Effector CD8-positive, alpha-beta T cell (primary cell): ENCODE measurements at places on chromosomes 12 and 14.

GRCh38 chr12:110688446-110689280 lies at the start of gene HVCN1:
Gene HVCN1, minus strand, starts transcription at chr12:110689115. Its CDS starts 5,870 bp downstream, at chr12:110683245.
- peak; percentile 41 for DNase-seq

DNA sequence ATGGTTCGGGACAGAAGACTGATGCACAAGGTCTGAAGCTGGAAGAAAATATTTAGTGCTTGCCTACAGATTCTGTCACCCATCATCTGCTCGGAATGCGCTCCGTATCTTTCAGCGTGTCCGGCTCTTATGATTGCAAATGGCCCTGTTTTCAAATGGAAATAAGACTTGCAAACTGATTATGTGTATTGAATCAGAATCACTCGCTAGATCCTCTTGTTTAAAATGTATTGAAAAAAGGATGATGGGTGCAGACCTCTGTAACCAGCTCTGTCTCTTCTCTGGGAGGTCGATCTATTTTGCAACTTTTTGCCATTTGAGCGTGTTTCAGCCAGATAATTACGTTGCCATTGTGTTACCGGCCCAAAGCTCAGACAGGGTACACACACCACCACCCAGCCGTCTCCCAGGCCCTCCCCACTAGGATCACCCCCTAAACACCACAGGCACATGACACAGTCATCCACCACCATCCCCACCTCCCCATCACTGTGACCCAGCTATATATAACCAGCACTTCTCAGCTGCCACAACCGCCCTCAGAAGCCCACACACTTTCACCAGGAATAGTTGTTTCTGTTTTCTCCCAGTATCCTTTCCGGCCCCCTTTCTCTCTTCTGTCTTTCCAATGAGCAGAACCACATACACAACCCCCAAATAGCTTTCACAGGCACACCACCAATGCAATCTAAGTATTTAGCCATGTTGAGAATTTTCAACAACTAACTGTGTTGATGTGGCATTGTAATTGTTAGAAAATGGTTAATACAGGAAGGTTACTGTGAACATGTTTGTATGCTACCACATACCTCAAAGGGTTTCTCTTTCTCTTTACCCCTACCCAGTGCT lies 10.7 kb downstream of the NKX2-1 start:
- no peak for DNase-seq

DNA sequence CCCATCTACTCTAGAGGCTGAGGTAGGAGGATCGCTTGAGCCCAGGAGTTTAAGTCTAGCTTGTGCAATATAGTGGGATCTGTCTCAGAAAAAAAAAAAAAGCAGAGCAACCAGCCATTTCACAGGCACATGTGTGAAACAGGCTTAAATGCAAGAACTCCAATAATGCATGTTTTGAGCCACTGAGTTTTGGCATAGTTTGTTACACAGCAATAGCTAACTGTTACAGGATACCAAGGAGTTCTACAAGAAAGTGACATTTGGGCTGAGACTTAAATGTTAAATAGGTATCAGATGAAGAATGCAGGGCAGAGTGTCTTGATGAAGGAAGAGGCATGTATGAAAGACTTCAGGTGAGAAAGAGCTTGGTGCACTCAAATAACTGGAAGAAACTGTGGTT lies 240.0 kb upstream of the FOXN3 start:
- DNase-seq: no peak

DNA sequence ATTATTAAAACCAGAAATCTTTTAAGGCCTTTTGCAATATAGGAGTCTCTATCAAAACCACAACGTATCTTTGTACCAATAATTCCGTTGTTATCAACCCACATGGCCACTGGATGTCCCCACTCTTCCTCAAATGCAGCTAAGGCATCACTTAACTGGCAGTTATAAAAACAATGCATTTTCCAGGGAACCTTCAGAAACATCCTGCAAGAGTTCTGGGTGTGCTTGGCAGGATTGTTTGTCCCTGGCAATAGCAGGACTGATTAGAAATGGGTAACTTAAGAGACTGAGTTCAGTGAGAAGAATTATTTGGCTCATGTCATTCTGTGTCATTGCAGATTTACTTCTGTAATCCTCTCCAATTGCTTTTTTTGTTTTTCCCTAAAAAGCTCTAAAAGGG lies 112.0 kb downstream of the SLC15A5 start:
- DNase-seq: no peak

DNA sequence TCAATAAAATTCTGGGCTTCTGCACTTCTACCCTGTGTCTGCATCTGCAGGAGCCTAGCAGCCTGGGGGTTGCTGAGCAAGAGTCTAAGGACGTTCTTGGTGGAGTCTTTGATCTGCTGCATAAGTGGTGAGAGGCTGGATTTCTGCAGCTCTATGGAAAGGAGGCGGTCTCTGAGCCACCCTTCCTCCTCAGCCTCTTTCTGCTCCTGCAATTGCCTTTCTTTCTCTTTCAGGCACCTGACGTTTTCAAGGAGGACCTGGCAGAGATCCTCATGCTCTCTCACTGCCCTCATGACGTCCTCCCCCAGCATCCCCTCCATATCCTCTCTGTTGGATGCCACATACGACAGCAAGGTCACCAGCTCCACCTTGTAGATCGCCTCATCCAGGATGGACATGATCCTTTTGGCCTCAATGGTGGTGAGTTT lies 13.6 kb upstream of the TPCN1 start:
- no peak for DNase-seq

DNA sequence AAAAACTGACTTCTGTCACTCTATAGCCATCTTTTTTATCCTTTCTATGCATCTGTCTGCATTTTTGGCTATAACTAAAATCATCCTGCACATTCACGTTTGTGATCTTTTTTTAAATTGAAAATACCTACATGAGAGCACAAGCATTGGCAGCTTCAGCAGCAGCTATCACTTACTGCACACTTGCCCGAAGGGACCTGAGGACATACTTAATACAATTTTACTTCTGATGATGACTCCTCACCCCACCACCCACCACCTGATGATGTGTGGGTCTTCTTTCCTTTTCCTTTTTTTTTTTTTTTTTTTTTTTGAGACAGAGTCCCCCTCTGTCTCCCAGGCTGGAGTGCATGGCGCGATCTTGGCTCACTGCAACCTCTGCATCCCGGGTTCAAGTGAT lies 160.3 kb downstream of the PRKCH start:
- DNase-seq: no peak

DNA sequence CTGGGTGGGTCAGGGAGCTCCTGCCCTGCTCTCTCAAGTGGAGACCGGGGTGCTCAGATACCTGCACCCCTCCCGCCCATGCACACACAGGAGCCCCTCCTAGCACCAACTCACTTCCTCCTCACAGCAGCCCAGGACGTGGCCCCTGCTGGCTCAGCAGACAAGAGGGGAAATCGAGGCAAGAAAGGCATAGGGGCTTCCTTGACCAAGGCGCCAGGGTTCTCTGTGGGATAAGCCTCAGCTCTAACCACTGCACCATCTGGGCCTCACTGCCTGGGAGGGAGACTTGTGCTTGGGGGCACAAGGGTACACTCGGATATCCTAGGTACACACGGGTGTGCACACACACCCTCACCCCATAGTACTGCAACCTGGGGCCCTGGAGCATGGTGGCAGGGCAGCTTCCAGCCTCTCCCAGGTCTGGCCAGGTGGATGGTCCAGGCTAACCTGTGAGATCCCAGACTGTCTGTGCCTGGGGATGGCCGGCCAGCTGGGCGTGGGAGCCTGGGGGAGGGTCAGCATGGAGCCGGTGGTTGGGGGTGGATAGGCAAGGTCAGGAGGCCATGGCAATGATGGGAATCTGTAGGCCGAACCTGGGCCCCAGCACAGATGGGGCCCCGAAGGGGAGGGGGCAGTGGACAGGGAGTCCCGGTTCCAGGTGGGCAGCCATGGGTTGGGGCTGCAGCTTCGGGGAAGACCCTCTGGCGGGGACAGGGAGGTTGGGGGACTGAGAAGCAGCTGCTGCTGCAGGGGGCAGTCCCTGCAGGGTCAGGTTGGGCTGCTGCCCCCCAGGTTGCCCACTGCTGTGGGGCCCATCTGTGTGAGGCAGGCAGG lies 312.4 kb downstream of the TMEM121 start:
- no peak for DNase-seq

DNA sequence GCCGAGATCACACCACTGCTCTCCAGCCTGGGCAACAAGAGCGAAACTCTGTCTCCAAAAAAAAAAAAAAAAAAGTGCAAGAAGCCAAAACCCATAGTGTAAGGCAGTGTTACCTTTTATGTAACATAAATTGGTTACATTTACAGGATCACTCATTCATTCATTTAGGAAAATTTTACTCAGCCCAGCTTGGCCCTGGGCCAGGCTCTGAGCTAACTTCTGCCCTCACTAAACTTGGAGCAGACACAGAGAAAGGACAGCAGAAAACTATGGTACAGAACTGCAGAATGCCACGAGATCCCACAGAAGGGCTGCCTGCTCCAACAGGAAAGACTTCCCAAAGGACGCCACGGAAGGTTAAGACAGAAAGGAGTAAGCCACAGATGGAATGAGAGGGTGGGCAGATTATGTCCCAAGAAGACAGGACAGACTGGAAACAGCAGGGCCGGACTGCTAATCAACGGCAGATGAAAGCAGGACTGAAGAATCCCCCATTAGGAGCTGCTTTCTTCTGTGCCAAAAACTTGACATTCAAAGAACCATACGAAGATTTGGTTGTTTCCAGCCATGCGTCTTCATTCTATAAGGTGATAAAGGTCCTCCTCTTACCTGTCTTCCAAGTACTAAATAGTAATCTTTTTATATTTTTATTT lies 18.9 kb downstream of the PPP1R13B start:
- DNase-seq: no peak

GRCh38 chr12:119836781-119837180 lies 40.3 kb downstream of the CIT start:
- no peak for DNase-seq

GRCh38 chr14:97699026-97699425 lies 901.8 kb downstream of the VRK1 start:
- no peak for DNase-seq

DNA sequence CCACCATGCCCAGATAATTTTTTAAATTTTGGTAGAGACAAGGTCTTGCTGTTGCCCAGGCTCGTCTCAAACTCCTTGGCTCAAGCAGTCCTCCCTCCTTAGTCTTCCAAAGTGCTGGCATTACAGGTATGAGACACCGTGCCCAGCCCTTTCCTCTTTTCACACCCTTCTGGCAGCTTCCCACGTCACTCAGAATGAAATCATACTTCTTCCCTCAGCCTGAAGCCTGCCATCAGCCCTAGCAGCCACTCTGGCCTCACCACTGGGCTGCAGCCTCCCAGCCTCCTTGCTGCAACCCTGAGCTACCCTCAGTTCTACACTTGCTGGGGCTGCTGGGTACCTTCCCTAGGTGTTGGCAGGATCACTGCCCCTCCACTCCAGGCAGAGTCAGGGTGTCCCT lies 18.2 kb downstream of the ANKRD9 start:
- no peak for DNase-seq

GRCh38 chr14:84064316-84065125 lies 1465.4 kb upstream of the FLRT2 start:
- DNase-seq: no peak

- no peak for DNase-seq
Measured at GRCh38 chr12:56231184-56231582, 1.3 kb downstream of the SLC39A5 start.

DNA sequence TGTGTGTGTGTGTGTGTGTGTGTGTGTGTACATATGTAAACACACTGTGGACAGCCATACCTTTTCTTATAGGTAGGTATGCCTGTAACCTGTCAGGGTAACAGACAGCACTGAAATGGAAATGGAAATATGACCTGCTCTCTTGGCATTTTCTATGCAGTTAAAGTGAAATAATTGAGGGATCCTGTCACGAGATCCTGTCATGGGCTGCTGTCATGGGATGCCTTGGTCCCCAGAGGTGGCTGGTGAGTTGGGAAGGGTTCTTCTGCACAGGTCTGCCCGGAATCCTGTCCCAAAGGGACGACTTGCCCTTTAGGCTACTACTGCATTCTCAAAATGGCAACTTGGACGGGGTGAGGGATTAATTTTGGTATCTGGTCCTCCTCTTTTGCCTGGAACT lies 47.3 kb downstream of the ELK3 start:
- no peak for DNase-seq

DNA sequence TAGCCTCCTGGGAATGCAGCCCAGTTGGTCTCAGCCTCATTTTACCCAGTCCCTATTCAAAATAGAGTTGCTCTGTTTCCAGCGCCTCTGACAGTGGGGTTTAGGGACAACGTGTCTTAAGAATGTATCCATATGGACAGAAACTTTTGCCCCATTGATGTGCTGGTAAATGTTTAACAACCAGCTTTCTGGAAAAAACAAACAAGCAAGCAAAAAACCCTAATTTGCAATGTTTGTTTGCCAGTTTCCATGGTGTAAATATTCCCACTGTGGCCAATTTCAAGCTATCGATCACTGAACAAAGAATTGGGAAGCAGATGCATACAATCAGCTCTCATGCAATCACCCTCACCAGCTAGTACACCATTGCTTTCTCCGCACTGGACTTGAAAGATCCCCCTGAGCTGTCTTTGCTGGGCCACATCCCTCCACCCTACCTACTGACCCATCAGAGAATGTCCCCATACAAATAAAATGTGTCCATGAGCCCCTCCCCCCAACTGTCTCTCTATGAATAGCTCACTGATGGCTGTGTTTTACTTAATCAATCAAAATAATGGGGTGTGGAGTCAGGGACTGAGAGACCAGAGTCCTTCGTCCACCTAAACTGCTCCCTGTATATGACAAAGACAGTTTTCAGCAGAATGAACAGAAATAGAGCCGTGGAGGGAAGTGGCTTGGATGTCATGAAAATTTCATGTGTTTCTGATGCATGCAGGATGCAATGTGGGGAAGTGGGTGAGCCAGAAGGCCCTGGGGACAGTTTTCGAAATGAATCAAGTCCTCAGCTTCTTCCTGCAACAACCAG lies 40.8 kb downstream of the CCDC60 start:
- no peak for DNase-seq

DNA sequence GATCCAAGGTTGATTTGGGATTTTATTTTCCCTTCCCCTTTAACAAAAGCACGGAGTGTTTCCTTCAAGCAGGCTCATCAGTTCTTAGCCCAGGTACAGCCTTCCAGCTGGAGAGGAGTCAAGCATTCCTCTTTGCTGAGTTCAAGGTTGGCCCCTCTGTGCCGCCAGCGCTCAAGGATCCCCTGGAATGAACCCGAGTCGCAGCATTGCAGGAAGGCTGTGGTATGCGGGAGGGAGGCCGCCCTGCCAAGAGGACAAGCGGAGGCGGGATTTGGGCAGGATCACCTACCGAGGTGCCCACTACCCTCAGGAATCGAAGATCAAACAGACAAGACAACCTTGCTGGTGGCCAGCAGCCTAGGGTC lies 53.9 kb upstream of the NCOR2 start:
- DNase-seq: no peak

- DNase-seq: no peak
Measured at GRCh38 chr12:198705-199104, 15.3 kb downstream of the SLC6A12 start.

GRCh38 chr12:126811391-126811790 lies 1455.6 kb upstream of the TMEM132C start:
- no peak for DNase-seq

GRCh38 chr12:115452751-115453281 lies 768.8 kb upstream of the TBX3 start:
- no peak for DNase-seq
